AG09309 (cell line): ENCODE measurements at places on chromosomes 2 and 18.

GRCh38 chr2:75528221-75528977 is 32.3 kb downstream of the EVA1A start:
- DNase-seq = no peak

DNA sequence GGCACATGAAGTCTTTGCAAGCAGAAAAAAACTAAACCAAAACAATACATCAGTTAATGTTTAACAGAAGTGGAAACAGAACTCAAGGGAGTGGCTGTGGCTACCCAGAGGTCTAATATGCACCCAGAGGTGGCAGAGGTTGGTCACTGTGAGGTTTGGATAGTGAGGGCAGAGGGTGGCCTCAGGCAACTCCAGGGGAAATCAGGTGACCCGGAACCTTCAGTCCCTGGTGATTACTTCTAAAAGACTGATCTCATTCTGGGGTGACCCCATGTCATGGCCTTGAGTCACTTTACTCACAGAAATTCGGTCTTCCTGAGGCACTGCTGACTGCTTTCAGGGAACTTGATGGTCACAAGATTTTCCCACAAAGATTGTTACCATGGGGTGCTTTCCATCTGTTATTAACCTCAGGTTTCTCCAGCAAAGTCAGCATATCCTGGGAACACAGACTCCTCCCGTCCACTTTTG is 99.4 kb downstream of the TMEM17 start:
- DNase-seq = no peak

GRCh38 chr2:238502088-238502810 is 75.5 kb downstream of the ASB1 start:
- no peak for DNase-seq

DNA sequence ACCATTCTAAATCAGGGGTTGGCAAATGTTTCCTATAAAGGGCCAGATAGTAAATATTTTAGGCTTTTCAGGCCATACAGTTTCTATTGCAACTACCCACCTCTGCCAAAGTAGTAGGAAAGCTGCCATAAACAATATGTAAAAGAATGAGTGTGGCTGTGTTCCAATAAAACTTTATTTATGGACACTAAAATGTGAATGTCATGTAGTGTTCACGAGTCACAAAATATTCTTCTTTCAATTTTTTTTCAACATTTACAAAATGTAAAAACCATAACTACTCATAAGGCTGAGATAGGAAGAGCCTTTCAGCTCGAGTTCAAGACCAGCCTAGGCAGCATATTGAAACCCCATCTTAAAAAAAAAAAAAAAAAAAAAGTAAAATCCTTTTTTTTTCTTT is 13.4 kb downstream of the KCNG3 start:
- DNase-seq = no peak

DNA sequence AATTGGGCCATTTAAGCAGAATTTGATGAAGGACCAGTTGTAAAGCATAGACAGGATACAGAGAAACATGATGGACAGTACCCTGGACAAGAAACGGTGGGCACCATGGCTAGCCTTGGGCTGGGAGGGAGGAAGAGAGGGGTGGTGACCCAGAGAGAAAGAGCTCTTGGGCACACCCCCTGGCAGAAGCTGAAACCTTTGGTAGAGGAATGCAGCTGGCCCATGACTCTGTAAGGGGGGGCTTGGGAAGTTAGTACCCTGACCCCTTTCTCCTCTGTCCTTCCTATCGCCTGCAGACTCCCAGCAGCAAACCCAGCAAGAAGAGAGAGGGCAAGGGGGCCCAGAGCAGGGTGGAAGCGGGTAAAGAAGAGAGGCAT is 32.6 kb downstream of the MRPL44 start:
- no peak for DNase-seq

GRCh38 chr18:22307528-22307927 is 110.2 kb downstream of the CTAGE1 start:
- DNase-seq = no peak

GRCh38 chr2:10087360-10087759 is 7.1 kb upstream of the CYS1 start:
- no peak for DNase-seq

DNA sequence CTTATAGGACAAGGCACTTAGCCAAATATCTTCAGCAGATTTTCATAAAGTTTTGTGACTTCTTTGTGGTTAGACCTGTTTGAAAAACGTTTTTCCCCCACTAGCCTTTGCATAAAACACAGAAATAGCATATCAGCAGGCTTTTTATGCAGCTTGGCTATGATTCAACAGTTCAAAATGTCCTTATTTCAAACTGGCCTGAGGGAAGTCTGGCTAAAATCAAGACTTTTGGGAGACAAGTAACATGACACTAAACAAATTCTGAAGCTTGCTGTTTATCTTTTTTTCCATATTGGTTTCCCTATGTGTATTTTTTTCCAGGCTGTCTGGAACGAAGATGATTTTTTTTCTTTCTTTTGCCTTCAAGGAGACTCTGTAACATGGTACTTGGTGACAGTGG is 95.1 kb upstream of the L3MBTL4 start:
- no peak for DNase-seq

- DNase-seq = no peak
Observed at GRCh38 chr2:140063356-140063755, 1283.2 kb upstream of the NXPH2 start.

DNA sequence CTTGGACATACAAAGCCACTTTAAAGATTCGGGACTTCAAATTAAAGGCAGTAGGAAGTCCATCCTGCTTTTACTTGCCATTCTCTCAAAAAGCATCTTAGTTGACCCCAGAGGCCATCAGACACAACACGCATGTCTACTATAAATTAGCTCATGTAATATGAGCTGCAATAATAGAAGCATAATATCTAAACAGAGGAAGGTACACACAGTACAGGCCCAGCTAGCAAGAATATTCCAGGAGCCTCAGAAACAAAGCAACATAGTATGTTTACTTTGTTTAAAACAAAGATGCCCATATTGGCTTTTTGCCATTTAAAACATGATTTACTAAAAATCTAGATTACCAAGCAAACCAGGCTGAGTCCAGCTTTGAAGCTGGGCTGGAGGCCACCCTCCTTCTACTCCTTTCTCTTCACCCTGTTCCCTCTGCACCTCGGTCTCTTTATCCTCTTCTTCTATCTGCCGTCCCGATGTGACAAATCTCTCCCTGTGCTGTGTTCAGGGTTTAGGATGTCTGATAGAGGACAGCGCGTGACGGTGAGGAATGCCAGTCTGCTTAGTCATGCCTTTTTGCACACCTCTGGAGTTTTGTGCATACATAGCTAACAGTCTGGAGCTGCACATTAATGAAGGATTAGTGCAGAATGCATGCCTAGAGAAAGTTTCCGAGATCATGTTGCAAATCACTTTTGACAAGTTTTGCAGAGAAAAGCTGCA is 28.2 kb downstream of the DTNA start:
- DNase-seq = no peak

GRCh38 chr2:240074545-240074944 is 21.2 kb upstream of the OR6B3 start:
- DNase-seq = no peak

GRCh38 chr18:56019908-56020307 is 431.9 kb upstream of the TCF4 start:
- no peak for DNase-seq

- no peak for DNase-seq
Observed at GRCh38 chr2:232028631-232029030, 67.1 kb downstream of the DIS3L2 start.

- DNase-seq = no peak
Observed at GRCh38 chr18:79353267-79353666, 42.5 kb upstream of the NFATC1 start.

GRCh38 chr2:113111823-113112287 is 15.5 kb upstream of the IL1RN start:
- no peak for DNase-seq

- no peak for DNase-seq
Observed at GRCh38 chr18:48409591-48410094, 460 bp upstream of the ZBTB7C start.
